Right renal pelvis (tissue), 4 donors: ENCODE measurements at places on chromosomes 16 and 17.

DNA sequence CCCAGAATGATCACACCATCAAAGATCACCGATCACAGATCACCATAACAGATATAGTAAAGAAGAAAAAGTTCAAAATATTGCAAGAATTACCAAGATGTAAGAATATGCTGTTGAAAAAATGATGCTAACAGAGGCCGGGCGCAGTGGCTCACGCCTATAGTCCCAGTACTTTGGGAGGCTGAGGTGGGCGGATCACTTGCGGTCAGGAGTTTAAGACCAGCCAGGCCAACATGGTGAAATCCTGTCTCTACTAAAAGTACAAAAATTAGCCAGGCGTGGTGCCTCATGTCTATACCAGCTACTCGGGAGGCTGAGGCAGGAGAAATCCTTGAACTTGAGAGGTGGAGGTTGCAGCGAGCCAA, 53.2 kb downstream of the CPPED1 start:
- DNase-seq, result no peak

- no peak for DNase-seq
Observed at GRCh38 chr17:34167354-34167753, 87.7 kb upstream of the CCL2 start.

DNA sequence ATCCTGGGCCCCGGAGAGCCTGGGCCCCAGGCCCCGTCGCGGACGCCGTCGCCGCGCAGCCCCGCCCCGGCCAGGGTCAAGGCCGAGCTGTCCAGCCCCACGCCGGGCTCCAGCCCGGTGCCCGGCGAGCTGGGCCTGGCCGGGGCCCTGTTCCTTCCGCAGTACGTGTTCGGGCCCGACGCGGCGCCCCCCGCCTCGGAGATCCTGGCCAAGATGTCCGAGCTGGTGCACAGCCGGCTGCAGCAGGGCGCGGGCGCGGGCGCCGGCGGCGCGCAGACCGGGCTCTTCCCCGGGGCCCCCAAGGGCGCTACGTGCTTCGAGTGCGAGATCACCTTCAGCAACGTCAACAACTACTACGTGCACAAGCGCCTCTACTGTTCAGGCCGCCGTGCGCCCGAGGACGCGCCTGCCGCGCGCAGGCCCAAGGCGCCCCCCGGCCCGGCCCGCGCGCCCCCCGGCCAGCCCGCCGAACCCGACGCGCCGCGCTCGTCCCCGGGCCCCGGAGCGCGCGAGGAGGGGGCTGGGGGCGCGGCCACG, 36.8 kb upstream of the ZC3H18 start:
- DNase-seq, result no peak

- DNase-seq, result no peak
Observed at GRCh38 chr17:48388955-48389743, 40.9 kb downstream of the SKAP1 start.

DNA sequence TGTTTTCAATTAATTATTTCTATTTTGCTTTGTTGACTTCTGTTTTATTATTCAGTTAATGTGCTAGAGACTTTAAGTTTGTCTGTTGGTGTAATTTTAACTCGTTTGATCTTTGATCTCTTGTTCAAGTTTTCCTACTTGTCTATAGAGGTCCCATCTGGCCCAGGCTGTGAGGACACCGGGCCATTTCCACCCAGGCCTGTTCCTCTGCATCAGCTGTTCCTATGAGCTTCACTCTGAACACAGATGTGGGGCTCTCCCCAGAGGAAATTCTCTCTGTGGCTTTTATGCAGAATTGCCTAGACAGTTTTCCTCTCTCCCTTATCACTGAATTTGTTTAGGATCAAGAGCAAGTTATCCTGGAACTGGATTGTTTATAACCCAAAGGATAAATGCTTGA, 44.7 kb downstream of the MYO18A start:
- DNase-seq, result no peak

DNA sequence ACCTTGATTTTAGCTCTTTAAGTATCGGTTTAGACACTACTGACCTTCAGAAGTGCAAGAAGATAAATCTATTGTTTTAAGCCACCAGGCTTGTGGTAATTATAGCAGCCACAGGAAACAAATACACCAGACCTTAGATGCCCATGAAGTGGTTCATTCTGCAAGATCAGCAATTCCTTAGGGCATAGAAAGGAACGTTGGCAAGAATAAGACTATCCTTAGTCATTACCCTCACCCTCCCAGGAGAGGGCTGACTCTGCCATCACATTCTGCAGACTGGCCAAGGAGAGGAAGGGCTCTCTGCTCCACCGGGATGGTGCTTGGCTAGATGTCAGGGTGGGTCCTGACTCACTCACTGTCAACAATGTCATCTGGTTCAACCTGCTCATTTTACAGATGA, 14.1 kb upstream of the NDEL1 start:
- DNase-seq, result no peak

DNA sequence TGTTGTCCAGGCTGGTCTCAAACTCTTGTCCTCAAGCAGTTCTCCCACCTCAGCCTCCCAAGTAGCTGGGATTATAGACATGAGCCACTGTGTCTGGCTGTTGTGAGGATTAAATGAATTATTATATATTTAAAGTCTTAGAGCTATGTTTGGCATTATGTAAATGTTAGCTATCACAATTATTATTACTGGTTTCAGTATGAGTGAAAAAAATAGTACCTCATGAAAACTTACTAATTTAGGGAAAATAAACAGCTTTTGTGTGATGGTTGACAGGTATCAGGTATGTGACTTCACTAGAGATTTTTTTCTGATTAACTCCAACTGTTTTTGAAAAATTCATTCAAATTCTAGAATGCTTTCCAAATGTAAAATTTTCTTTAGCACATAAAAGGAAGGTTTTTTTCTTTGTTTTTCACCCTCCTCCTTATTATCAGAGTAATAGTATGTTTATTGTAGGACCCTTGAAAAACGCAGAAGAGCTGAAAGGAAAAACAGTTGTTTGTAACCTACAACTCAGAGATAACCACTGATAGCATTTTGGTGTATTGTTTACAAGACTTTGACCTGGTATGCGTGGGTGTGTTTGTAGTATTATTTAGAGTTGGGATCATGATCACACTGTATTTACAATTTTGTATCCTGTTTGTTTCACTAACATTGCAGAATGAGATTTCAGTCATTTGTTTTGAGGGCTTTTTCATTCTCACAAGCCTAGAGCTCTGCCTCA, 13.2 kb downstream of the NLK start:
- no peak for DNase-seq

GRCh38 chr17:16374146-16374938, 6.5 kb upstream of the UBB start:
- no peak for DNase-seq
